ENCODE measurements at places on chromosomes 6 and 20.

DNA sequence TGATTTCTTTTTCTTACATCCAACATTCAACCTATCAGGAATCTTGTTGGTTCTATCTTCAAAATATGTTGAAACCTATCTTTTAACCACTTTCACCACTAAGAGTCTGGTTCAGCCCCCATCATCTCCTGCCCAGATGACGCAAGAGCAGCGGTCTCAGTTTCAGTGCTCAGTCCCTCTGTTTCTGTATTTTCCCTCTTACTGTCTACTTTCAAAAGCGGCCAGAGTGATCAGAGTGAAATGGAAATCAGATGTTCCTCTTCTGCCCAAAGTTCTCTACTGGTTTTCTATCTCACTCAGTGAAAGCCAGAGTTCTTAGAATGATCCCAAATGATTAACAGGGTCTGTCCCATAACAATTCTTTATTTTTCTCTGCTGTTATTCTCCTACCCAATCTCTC lies 147.9 kb upstream of the PDE7B start:
- DNase-seq, result no peak

- DNase-seq, result no peak
Measured at GRCh38 chr6:106287215-106287614, 38.3 kb downstream of the ATG5 start.

- no peak for DNase-seq
Measured at GRCh38 chr20:43320536-43320935, 130.8 kb upstream of the PTPRT start.

GRCh38 chr6:169738976-169739529 lies 12.3 kb downstream of the DYNLT2 start:
- DNase-seq, result no peak

GRCh38 chr20:43681991-43682410 lies 15.1 kb downstream of the MYBL2 start:
- DNase-seq, result no peak

- DNase-seq, result no peak
Measured at GRCh38 chr20:19890445-19891051, 126.6 kb upstream of the NAA20 start.

DNA sequence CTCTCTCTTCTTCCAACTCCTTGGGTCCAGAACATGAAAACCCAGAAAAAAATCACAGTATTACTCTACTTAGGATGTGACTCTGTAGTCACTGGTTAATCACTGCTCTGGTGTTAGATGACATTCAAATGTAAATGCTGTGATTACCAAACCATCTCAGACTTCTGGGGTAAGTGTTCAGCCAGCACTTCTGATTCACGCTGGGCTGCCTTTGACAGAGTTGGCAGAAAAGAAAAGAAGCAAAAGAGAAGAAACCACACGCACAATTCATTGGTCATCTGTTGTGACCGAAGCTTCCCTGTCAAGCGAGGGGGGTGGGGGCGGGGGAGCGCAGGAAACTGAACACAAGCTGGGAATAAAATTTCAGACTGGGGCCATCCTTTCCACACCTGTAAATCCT lies 82.7 kb downstream of the PSMG4 start:
- no peak for DNase-seq

DNA sequence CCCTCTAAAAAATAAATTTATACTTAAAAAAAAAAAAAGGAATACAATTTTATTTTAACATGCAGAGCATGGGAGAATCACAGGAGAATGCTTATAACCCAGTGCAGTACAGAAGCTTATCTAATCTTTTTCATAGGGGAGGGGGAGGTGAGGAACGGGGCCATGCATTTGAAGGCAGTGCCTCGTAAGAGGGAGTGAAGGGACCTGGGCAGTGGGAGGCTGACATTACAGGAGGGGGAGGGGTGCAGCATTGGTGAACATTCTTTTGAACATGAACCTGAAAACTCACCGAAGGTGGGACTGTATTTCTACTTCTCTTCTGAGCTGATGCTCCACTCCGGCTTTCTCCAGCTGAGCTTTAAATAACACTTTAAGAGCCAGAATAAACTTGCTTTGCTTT lies 9.3 kb downstream of the AURKA start:
- DNase-seq, result no peak

DNA sequence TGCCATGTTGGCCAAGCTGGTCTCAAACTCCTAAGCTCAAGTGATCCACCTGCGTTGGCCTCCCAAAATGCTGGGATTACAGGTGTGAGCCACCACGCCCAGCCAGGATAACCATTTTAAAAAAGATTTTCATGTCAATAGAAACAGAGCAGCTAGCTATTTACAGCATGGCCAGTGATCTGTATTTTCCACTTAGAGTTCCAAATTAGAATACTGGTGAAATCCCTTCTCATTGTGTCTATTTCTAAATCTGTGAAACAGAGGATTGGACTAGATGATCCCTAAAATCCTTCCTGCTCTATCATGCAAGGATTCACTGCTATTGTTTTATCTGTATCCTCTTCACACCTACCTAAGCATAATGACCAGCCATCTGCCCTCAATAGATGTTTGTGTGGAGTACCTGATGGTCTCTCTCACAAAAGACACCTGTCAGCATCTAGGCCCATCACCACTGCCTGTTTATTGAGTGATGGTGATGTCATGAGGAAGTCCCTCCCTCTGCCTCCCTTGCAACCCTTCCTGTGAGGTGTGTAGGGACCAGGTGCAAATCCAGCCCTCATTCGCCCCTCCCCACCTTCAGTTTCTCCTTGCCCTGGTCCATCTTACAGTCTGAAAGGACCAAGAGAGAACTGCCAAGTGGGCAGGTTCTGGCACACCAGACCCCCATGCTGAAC lies 26.5 kb upstream of the SMIM29 start:
- no peak for DNase-seq

DNA sequence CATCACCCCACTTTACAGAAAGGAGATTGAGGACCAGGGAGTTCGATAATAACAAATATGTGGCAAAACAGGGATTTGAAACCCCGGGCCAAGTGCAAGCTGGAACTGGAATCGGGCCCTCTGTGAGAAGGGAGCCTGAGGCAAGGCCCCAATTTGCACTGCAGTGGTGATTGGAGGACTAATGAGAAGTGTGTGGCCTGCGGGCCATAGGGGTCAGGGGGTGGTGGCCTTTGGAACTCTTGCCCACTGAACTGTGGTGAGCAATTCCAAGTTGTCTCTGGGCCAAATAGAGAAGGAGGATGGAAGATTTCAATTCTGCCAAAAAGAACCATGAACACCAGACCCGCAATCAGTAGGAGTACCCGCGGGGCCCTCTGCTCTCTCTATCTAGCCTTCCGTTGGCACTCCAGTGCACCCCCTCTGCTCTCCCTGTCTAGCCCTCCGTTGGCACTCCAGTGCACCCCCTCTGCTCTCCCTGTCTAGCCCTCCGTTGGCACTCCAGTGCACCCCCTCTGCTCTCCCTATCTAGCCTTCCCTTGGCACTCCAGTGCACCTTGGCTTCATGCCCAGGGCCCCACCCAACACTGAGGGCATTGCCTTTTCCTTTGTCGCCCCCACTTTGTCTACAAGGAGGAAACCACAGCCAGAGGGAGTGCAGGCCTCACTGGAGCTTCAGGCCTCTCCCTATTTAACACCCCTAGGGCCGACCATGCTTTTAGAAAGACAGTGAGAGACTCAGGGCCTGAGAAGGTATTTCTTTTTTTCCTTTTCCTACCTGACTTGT lies 6.0 kb upstream of the PTPRA start:
- no peak for DNase-seq

- DNase-seq, result no peak
Measured at GRCh38 chr6:71130277-71130676, 158.3 kb upstream of the OGFRL1 start.

- DNase-seq, result no peak
Measured at GRCh38 chr20:4603724-4604123, 118.0 kb upstream of the PRND start.

- DNase-seq, result no peak
Measured at GRCh38 chr6:143336446-143337152, 113.9 kb downstream of the ADAT2 start.

DNA sequence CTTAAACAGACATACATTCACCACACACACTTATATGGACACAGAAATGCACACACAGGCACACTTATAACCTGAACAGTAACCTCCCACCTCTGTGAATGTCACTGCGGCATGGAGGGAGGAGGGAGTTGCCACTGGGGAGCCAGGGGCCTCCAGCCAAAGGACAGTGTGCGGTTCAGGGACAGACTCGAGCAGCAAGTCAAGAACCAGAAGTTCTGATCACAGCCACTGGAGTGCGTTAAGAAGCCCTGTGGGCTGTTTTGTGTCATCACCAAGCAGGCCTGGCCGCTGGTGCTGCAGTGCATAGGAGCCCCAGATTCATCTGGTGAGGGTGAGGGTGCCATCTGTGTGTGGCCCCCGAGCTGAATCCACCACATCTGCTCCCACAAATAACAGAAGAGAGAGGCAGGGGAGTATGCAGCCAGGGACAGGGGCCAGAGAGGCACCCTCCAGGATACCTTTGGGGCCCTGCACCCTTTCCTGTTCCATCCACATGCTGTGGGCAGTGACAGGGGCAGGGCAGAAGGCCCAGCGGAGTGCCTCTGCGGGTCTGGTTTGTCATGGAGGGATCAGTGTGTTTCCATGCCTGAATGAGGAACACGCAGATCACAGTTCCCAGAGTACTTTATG lies 20.3 kb downstream of the SYNDIG1 start:
- DNase-seq, result no peak

GRCh38 chr20:5146099-5146668 lies 19.4 kb downstream of the CDS2 start:
- DNase-seq, result no peak

GRCh38 chr6:143058987-143059386 lies 1.7 kb upstream of the AIG1 start:
- DNase-seq, result no peak

DNA sequence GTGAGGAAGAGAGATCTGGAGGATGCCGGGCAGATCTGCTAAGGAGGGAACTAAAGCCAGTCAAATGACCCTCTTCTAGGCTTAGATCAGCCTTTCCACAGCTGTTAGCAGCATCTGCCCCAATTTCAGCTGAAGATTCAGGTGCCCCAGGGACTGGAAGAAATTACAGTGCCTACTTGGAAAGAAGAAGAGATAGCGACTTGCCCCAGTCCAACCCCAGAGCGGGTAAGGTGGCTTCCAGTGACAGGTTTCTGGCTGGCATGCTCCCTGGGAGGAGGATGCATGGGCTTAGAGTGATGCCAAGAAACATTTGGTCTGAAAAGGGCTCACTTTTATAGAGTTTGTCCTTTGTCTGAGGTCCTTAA lies 620 bp downstream of the TJAP1 start:
- DNase-seq, result no peak

- no peak for DNase-seq
Measured at GRCh38 chr6:31582230-31582643, at the start of gene LTB. Gene LTB (minus strand): TSS chr6:31582424. CDS start chr6:31582417, 7 bp downstream.

GRCh38 chr6:133741375-133741861 lies 147.5 kb upstream of the TCF21 start:
- no peak for DNase-seq

DNA sequence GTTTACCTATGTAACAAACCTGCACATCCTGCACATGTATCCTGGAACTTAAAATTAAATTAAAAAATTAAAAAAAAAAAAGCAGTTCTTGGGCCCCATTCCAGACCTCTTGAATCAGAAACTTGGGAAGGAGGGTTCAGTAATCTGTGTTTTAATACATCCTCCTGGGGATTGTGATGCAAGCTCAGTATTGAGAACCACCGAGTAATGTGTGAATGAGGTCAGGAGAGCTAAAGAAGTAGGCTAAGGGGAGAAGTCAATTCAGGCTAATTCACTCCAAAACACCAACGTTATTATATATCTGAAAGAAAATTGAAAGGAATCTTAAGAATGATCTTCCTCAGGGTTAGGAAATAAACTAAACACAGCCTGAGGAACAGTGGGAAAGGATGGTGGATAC lies 120.4 kb downstream of the RNF144B start:
- no peak for DNase-seq

DNA sequence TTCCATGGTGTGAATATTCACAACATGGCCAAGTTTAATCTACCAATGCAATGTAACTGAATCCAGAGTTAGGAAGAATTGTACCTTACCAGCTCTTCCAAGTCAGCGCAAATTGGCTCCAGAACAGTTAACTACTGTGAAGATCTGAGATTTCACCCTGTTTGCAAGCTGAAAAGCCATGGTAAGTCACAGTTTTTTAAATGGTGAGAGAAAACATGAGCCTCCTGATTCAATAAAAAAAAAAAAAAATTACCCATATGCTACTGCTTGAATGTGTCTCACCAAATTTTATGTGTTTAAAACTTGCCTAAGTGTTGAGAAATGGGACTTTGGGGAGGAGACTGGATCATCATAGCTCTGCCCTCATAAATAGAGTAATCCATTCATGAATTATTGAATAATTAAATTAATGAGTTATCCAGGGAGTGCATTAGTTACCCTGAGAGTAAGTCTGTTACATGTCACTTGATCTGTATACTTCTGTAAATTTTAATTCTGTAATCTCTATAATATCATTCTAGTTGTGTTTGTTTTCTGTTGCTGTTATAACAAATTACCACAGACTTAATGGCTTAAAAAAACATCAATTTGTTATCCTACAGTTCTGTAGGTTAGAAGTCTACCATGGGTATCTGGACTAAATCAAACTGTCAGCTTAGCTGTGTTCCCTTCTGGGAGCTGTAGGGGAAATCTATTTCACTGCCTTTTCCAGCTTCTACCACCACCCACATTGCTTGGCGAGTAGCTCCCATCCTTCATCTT lies 1355.9 kb downstream of the GRIK2 start:
- DNase-seq, result no peak

DNA sequence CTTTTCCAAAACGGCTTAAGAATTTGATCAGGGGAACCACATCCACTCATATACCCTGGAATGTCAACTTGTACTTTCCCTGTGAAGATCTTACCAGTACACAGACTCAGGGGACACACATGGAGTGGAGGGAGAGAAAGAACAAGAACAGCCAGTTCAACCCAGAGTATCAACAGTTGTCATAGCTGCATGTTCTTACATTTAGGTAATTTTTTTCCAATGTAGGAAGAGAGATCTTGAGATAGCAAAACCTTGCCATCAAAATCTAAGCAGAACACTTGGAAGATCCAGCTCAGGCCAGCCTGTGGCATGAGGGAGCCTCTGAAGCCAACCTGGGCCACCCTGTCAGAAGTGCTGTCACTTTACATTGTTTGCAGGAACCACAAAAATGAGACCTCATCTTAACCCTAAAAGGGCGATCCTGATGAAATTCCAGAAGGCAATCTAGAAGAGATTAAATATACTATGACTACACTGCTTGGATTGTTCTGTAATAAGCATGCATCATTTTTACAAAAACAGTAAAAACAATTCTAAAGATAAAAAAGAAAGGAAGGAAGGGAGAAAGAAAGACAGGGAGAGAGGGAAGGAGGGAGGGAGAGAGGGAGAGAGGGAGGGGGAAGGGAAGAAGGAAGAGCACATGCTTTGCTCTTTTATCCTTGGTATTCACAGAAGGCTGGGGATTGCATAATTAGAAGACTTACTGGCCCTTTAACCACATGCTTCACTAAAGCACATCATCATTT lies 124.7 kb upstream of the TCF21 start:
- no peak for DNase-seq

- DNase-seq, result no peak
Measured at GRCh38 chr6:11727998-11728961, 50.3 kb downstream of the ADTRP start.

DNA sequence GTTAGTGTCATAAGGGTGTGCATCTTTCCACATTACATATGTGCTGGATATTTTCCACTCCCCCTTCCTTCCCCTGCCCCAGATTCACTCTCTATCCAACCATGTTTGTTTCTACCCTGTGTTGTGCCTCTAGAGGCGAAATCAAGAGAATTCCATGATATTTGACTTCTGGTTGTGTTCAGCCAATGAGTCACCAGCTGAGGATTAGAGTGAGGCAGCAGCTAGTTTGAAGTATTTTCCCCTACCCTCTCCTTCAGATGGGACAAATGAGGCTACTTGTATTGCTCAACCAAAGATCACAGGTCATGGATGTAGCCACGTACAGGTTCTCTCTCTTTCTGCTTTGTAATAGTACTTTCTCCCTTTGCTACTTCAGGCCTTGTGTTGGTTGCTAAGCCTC lies 24.5 kb upstream of the OR2J2 start:
- no peak for DNase-seq

Measured in ascending aorta (tissue), 2 donors.